ENCODE measurements at places on chromosomes 2 and 18.

DNA sequence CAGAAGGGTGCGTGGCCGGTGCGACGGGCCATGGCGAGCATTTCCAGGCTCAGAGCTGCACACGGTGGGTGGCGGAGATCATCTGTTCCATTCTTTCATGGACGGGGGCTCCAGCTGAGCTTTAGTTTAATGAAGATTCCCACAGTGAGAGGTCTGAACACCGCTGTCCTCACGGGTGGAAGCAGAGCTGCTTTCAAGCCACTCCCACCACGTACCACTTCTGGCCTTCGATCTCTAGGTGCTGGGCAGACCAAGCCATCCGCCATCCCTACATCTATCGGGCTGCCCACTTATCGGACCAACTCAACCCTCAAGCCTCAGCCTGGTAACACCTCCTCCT, 18.5 kb downstream of the GPR35 start:
- DNase-seq, result no peak

GRCh38 chr2:3467654-3468053, 51.7 kb downstream of the ADI1 start:
- DNase-seq, result no peak

- DNase-seq, result no peak
Observed at GRCh38 chr18:31931163-31931885, 11.6 kb downstream of the TRAPPC8 start.

DNA sequence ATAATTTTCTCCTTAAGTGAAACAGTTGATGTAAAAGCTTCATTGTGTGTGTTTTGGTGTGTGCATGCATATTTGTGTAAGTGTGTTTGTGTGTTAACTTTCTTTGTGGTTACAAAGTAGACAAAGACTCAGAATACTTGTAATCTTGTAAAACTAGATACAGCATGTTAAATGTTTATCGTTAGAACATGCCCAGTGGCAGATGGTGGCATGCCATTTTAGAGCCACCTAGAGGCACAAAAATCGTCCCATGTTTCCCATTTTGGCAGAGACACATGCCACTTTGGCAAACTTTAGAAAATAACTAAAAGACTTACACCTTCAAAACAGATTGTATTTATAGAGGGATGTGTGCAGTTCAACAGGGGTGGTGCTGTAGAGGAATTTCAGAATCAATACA, 224.1 kb downstream of the LRP1B start:
- DNase-seq, result no peak

DNA sequence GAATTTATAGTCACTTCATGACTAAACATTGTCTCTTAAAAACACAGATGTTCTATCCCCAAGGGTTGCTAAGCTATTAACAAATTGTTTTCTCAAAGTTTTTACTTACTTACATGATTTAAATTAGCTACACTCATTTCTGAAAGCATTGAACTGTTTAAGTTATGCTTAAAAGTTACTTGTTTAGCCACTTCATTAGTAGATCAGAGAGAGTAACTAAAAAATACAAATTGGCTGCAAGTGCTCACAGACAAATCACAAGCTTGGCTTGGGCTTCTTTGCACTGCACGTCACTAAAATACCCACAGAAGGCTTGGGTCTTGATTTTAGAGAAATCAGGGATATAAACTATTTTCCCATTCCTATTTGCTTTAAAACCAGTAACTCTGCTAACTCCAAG, 114.1 kb upstream of the SMAD7 start:
- no peak for DNase-seq

DNA sequence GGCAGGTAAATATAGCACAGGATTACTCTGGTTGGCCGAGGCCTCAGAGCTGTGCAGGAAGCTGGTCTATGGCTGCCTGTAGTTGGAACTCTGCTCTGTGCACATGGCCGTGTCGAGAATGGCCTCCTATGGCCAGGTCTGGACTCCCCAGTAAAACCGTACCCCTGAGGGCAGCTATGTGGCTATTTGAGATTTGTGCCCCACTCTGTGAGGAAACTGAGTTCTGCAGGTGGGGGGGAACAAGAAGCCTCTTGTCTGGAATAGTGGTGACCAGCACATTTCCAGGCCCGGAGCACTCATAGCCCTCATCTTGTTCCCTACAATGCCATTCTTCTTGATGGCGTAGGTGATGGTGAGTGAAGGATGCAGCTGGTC, 15.0 kb upstream of the TEX51 start:
- no peak for DNase-seq
